ENCODE measurements at places on chromosomes 2 and 18.

GRCh38 chr2:235263205-235264120 is 230.4 kb upstream of the AGAP1 start:
- DNase-seq, result no peak
- no peaks in the 10 kb centered on the region for H3K36me3 ChIP-seq
- H3K4me3 ChIP-seq, result no peak overlapping the region
- no peak overlapping the region for H3K27ac ChIP-seq
- no peaks in the 10 kb centered on the region for H3K27me3 ChIP-seq

DNA sequence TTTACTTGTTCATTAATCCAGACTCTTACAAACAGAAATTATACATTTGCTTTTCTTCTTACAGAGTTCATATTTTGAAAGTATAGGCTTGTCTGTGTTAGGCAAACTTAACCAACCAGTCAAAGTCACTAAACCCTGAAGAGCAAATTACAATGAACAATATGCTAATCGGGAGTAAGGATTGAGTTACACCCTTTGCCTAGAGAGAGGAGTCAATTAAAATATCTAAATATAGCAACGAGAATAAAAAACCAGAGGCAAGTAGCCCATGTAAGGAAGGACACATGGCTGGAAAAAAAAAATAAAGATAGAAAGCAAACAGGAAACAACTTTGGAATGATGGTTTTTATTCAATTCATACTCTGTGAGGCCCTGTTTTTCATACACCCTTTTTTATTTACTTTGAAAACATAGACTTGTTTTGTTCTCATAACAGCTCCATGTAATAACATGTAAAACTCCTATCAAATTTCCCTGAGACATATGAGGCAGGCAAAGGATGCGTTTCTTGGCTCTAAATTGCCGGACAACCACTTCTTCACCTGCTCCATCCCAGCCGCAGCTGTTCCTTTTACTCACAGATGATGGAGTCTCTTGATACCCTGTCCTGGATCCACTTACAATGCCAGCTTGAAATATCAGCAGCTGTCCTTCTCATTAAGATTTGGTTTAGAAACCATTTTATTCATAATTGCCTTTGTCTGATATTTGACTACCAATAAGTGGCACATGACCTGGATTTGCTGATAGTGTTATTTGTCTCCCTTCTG is 767.7 kb upstream of the GCFC2 start:
- DNase-seq, result no peak
- H3K4me1 ChIP-seq, result no peaks in the 10 kb centered on the region
- H3K27me3 ChIP-seq, result no peaks in the 10 kb centered on the region
- no peaks in the 10 kb centered on the region for H3K36me3 ChIP-seq

DNA sequence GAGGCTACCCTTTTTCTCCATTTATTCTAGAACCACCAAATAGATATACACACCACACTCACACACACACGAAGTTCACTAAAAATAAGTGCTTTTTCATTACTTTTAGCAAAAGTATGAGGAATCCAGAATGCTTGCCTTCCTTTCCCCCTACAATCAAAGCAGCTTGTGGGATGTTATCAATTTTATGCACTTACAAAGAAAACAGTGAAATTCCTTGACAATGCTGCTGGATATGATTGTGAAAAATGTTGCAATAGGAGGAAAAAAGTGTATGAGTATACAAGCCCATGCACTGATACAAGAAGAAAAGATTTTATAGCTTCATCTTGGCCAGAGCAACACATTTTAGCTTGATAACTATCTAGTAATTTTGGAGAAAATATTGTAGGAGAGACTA is 269.2 kb downstream of the XIRP2 start:
- H3K4me1 ChIP-seq, result no peaks in the 10 kb centered on the region
- no peaks in the 10 kb centered on the region for H3K27me3 ChIP-seq
- no peak for DNase-seq
- no peaks in the 10 kb centered on the region for H3K36me3 ChIP-seq
- no peak overlapping the region for H3K27ac ChIP-seq

DNA sequence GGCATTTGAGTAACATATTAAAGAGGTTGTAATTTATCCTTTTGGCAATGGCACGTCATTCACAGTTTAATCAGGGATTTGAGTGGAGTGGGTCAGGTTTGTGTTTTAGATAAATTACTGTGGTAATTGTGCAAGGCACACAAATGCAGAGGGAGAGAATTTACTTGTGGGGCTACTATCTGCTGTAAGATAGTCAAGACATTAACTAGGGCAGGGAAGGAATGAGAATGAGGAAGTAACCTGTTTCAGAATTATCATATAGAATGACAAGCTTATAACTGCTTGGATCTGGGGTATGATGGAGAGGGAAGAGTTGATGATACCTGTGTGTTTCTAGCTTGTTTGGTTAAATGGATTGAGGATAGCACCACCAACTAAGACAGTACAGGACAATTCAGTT is 58.9 kb upstream of the ZSWIM2 start:
- H3K27me3 ChIP-seq, result no peaks in the 10 kb centered on the region
- no peak overlapping the region for H3K4me3 ChIP-seq
- DNase-seq, result no peak
- H3K4me1 ChIP-seq, result no peaks in the 10 kb centered on the region
- H3K27ac ChIP-seq, result no peak overlapping the region
- no peaks in the 10 kb centered on the region for H3K36me3 ChIP-seq

DNA sequence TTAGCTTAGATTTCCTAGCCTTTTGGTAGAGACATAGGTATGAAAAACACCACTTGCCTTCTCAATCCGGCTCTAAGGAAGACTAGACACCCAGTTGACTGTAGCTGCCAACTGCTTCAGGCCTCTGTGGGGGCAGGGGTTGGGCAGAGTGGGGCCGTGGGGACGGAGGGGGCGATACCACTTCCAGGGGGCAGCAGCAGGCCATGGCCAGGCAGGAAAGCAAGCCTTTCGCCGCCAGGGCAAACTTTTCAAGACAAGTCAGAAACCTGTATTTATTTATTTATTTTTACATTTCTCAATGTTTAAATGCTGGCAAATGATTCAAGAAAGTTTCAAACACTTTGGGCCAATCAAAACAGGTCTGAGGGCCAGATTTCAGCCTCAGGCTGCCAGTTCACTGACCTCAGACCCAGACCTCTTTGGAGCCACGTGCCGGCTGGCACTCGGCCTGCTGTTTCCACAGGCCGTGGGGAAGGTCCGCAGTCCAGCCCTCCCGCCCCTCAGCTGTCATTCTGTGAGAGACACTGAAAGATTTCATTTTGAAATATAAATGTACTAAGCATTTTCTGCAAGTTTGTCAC is 63.8 kb downstream of the MEX3C start:
- H3K27me3 ChIP-seq, result no peaks in the 10 kb centered on the region
- H3K27ac ChIP-seq, result no peak overlapping the region
- H3K36me3 ChIP-seq, result no peaks in the 10 kb centered on the region
- H3K4me3 ChIP-seq, result no peak overlapping the region
- H3K4me1 ChIP-seq, result no peaks in the 10 kb centered on the region

DNA sequence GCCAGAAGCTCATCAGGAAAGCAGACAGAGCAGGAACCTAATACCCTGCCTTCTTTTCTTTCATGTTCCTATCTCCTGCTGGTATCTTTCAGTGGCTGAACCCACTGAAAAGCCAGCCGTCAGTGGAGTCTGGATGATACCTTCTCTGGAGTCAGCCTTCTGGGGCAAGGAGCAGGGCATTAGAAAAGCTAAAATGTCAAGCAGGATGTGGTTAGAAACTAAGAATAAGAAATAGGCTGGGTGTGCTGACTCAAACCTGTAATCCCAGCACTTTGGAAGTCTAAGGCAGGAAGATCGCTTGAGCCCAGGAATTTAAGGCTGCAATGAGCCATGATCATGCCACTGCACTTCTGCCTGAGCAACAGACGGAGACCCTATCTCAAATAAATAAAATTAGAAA is 642.0 kb upstream of the FSHR start:
- no peak overlapping the region for H3K4me3 ChIP-seq
- no peak for DNase-seq
- H3K4me1 ChIP-seq, result no peaks in the 10 kb centered on the region
- no peak overlapping the region for H3K27ac ChIP-seq
- no peaks in the 10 kb centered on the region for H3K36me3 ChIP-seq

GRCh38 chr2:128473175-128474035 is 154.7 kb upstream of the HS6ST1 start:
- no peaks in the 10 kb centered on the region for H3K36me3 ChIP-seq
- DNase-seq, result no peak

- H3K36me3 ChIP-seq, result peaks cover 4% of the 10 kb centered on the region
- H3K4me1 ChIP-seq, result peaks cover 5% of the 10 kb centered on the region
- H3K27ac ChIP-seq, result no peak overlapping the region
- no peaks in the 10 kb centered on the region for H3K27me3 ChIP-seq
- DNase-seq, result no peak
Measured at GRCh38 chr2:143241403-143242088, 112.3 kb downstream of the ARHGAP15 start.

GRCh38 chr2:61834893-61835292 is 19.0 kb downstream of the FAM161A start:
- DNase-seq, result no peak
- no peaks in the 10 kb centered on the region for H3K36me3 ChIP-seq
- H3K27me3 ChIP-seq, result no peaks in the 10 kb centered on the region
- no peaks in the 10 kb centered on the region for H3K4me1 ChIP-seq
- no peak overlapping the region for H3K27ac ChIP-seq
- no peak overlapping the region for H3K4me3 ChIP-seq

GRCh38 chr2:26692279-26692896 is at the start of gene KCNK3:
Gene KCNK3 (plus strand): TSS chr2:26692722. CDS start chr2:26692876, 154 bp downstream.
- no peaks in the 10 kb centered on the region for H3K36me3 ChIP-seq
- H3K4me1 ChIP-seq, result peaks cover 9% of the 10 kb centered on the region
- H3K27ac ChIP-seq, result no peak within 1 kb of the TSS
- H3K27me3 ChIP-seq, result peaks cover 17% of the 10 kb centered on the region
- DNase-seq, result no peak
- no peak within 1 kb of the TSS for H3K4me3 ChIP-seq

DNA sequence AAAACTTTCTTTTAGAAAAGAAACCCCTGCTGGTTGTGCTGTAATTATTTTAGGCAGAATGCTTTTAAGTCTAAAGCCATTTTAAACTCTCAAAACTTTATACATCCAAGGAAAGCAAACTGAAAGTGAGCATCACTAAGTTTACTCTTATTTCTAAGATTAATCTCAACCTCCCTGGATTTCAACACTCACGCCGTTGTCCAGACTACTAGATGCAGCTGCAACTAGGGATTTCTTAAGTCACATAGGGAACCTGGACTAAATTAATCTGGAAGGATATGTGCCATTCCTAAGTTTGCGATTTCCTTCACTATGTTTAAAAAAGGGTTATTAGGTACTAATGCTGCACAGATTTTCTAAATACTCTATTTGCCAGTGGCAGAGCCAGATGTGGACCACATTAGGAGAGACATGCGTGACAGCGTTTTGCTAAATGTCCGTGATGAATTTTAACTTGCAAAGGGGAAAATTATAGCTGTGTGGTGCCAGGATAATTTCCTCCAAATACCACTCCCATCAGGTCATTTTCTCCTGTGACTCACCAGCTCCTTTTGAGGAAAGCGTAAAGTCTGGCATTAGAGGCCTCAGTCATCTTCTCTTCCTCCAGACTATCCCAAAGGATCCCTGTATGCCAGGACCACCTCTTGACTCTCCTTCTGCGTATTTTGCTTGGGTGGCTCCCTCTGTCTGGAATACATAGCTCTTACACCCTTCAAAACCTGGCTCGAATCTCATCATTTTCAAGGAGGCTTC is 143.7 kb downstream of the ATL2 start:
- no peaks in the 10 kb centered on the region for H3K36me3 ChIP-seq
- H3K4me3 ChIP-seq, result no peak overlapping the region
- H3K27me3 ChIP-seq, result no peaks in the 10 kb centered on the region

DNA sequence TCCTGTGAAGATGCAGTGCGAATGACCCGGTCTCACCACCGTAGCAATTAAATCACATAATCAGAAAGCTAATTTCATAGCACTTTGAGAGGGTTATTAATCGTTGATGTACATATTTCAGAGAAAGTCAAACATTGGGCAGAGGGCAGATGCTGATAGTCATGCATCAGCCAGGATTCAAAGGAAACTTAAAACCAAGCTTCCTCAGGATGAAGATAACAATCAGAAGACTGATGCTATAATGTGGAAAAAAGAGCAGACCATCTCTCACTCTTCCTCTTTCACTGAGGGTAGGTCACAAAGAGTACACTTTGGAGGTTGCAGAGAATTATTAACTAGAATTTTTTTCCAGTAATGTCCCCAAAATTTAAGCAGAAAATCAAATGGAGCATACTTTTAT is 1027.7 kb upstream of the ZEB2 start:
- no peak for DNase-seq
- no peaks in the 10 kb centered on the region for H3K4me1 ChIP-seq
- no peaks in the 10 kb centered on the region for H3K27me3 ChIP-seq
- no peaks in the 10 kb centered on the region for H3K36me3 ChIP-seq
- H3K4me3 ChIP-seq, result no peak overlapping the region

DNA sequence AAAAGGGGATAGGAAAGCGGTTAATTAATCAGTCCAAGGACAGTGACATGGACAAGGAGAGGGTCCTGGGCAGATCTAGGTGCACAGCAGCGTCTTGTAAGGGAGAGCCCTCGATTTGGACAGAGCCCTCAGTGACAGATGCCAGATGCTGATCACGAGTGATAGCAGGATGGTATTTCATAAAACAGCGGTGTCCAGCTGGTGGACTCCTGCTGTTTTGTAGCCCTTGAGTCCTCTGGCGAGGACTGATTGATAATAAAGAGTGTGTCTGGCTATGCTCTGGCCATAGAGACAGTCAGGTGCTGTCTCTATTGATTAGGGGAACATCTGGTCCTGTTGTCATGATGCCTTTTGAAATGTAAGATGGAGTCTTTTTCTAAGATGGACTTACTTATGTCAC is 180.7 kb downstream of the NCK2 start:
- H3K4me3 ChIP-seq, result no peak overlapping the region
- no peak overlapping the region for H3K27ac ChIP-seq
- no peak for DNase-seq
- peaks cover 37% of the 10 kb centered on the region for H3K4me1 ChIP-seq

DNA sequence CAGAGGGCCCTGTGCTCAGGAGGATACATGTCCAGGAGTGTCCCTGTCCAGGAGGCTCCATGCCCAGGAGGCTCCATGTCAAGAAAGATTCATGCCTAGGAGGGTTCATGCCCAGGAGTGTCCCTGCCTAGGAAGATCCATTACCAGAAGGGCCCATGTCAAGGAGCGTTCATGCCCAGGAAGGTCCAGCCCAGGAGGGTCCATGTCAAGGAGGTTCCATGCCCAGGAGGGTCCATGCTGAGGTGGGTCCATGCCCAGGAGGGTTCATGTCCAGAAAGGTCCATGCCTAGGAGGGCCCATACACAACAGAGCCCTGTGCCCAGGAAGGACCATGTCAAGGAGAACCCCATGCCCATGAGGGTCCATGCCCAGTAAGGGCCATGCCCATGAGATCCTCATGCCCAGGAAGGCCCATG is 7.0 kb downstream of the GPR35 start:
- H3K36me3 ChIP-seq, result no peaks in the 10 kb centered on the region
- DNase-seq, result no peak
- H3K4me3 ChIP-seq, result no peak overlapping the region
- no peak overlapping the region for H3K27ac ChIP-seq
- H3K4me1 ChIP-seq, result peaks cover 8% of the 10 kb centered on the region
- no peaks in the 10 kb centered on the region for H3K27me3 ChIP-seq

GRCh38 chr2:216034065-216034464 is 20.7 kb upstream of the MREG start:
- H3K4me3 ChIP-seq, result no peak overlapping the region
- no peaks in the 10 kb centered on the region for H3K4me1 ChIP-seq
- peaks cover 16% of the 10 kb centered on the region for H3K36me3 ChIP-seq
- H3K27ac ChIP-seq, result no peak overlapping the region
- H3K27me3 ChIP-seq, result no peaks in the 10 kb centered on the region
- DNase-seq, result peak; percentile 34

GRCh38 chr2:188327518-188328213 is 36.0 kb downstream of the GULP1 start:
- H3K4me3 ChIP-seq, result no peak overlapping the region
- no peaks in the 10 kb centered on the region for H3K36me3 ChIP-seq
- no peaks in the 10 kb centered on the region for H3K4me1 ChIP-seq
- H3K27me3 ChIP-seq, result no peaks in the 10 kb centered on the region
- no peak for DNase-seq
- no peak overlapping the region for H3K27ac ChIP-seq

Data from effector memory CD4-positive, alpha-beta T cell (primary cell).